ENCODE measurements at places on chromosomes 7 and 10.

- DNase-seq, result no peak
These were observed 65.3 kb downstream of the VCL start for GRCh38 chr10:74063256-74063655.

DNA sequence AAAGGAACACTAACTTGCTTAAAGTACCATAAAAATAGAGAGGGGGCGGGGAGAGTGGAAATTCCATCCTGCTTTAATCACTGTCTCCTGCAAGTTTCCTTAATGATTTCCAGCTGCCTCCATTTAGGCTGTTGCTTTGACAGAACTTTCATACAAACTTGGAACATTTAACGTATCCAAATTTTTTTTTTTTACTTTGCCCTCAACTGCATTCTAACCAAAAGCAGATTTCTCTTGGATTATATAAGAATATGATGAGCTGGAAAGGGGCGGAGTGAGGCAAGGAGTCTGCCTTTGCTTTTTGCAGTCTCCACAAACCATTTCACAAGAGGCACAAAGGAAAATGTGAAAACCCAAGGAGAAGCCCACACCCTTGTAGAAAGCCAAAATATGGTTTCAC lies 46.6 kb upstream of the COL1A2 start:
- no peak for DNase-seq

DNA sequence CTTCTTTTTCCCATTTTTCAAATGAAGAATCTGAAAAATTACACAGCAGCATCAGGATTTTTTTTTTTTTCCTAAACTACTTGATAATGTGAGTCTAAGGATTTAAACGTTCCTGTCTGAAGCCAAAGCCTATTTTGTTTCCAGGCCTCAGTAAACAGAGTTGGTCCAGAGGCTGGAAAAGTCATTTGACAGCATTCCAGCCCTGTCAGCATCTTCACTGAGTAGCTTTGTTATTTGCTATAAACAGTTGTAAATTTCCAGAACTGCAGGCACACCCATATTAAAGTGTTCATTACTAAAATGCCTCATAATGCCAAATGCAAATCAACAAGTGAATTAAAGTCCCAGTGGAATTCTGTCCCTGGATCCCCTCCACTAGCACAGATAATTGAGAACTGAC lies 35.5 kb upstream of the KMT2E start:
- no peak for DNase-seq

GRCh38 chr10:131973160-131973951 lies 8.4 kb downstream of the BNIP3 start:
- DNase-seq, result no peak

GRCh38 chr10:86600296-86600695 lies 54.1 kb upstream of the OPN4 start:
- DNase-seq, result no peak

DNA sequence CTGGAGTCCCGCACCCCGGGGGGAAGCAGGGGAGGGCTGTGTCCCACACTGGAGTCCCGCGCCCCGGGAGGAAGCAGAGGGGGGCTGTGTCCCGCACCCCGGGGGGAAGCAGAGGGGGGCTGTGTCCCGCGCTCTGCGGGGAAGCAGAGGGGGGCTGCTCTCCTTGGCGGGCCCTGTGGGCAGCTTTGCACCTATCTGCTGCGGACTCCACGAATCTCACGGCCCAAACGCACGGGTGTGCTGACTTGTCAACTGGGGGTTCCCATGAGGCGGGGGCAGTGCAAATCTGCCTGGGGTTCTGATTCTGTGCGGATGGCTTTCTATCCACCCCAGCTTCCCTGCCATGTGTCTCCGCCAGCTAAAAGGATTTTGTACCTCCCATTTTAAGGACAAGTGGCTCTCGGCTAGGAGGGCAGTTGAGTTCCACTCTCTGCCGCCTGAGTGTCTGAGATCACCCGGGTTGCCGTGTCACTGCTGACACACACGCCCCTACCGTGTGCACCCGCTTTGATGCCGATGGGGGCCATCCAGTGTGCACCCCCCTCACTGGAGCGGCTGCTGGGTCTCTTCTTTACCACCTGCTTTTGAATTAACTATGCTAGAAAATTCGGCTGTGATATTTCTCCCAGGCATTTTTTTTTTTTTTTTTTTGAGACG lies 20.5 kb downstream of the GPER1 start:
- DNase-seq, result no peak

- DNase-seq, result no peak
These were observed 26.0 kb upstream of the ITGA8 start for GRCh38 chr10:15745751-15746150.

- DNase-seq, result no peak
These were observed 73.0 kb upstream of the SFMBT2 start for GRCh38 chr10:7483848-7484247.

- no peak for DNase-seq
These were observed 327.3 kb downstream of the PTEN start for GRCh38 chr10:88190540-88191235.

Data from stimulated activated CD4-positive, alpha-beta T cell treated with anti-CD3 and anti-CD28 coated beads, TNF-alpha, amount 100 ng/mL, for 24 hours (primary cell).